ENCODE measurements at places on chromosomes 2 and 18. TPM values are rescaled to one million over a fixed set of nuclear protein-coding genes. Genes with fewer than 3 reads are reported as not detected.

DNA sequence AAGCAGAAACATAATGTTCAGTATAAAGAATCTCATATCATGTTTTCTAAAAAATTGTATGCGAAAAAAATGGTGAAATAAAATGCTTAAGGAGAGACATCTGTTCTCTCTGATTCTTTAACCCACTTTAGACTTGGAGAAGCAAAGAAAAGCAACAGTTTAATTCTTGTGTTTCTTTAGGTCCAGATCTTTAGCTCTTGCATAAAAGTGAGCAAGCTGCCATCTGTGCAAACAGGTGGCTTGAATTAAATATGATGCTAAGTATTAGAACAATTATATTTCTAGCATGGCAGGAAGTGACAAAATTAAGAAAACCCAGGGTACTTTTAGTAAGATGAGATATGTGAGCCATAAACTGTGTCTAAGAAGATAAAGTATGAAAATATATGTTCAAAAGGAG is 1038.3 kb downstream of the DPP10 start:
- no peak for DNase-seq

APCDD1 gene
- total RNA-seq = 0.29 TPM

DNA sequence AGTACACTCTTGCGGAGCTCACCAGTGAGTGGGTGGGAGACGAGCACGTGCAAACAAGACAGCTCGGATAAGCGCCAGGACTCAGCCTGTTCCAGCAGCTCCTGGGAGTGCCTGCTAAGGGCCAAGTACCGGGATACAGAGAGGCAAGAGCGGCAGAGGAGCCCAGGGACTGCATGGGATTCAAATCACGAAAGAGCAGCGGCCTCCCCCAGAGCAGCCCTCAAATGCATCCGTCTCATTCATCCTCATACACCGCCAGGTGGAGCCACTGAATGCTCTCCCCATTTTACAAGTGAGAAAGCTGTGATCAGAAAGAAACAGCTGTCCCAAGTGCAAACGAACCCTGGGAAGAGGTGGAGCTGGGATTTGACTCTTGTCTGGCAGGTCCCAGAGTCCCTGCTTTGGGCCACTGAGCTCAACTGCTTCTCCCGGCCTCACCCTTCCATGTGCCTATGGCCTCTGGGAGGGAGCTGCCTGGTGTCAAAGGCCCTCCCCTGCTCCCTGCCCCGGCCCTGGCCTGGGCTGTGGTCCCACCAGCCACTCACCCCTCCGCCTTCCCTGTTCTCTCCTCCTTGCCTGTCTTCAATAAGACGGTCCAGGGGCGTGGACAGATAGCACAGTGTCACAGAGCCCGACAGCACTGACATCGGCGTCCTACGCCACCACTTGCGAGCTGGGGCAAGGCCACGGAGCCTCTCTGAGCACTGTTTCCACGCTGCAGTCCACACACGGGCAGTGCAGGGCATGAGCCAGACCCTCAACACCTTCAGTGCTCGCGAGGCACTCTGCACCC is 72.8 kb upstream of the TAF1B start:
- DNase-seq = peak; percentile 26

- DNase-seq = peak; percentile 30
Measured at GRCh38 chr2:71347517-71347916, 15.9 kb downstream of the ZNF638 start.

- DNase-seq = no peak
Measured at GRCh38 chr2:238912916-238913875, 65.3 kb downstream of the TWIST2 start.

DNA sequence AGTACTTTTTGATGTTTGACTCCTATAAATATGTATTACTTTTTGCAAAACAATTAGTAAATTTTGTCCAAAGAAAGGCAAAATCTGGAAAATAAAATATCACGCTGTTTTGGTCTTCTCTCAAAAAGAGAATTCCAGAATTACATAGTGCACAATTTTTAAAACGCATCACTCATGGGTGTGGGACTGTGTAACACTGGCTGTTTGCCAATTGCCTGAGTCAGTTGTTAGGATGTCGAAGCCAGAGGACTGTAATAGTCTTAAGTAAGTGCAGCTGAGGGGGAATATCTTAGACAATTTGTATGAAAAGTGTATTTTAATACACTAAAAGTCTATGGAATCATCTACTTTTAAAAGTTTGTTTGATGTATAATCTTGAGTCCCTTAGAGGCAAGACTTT is 24.1 kb upstream of the EPHA4 start:
- DNase-seq = no peak

DNA sequence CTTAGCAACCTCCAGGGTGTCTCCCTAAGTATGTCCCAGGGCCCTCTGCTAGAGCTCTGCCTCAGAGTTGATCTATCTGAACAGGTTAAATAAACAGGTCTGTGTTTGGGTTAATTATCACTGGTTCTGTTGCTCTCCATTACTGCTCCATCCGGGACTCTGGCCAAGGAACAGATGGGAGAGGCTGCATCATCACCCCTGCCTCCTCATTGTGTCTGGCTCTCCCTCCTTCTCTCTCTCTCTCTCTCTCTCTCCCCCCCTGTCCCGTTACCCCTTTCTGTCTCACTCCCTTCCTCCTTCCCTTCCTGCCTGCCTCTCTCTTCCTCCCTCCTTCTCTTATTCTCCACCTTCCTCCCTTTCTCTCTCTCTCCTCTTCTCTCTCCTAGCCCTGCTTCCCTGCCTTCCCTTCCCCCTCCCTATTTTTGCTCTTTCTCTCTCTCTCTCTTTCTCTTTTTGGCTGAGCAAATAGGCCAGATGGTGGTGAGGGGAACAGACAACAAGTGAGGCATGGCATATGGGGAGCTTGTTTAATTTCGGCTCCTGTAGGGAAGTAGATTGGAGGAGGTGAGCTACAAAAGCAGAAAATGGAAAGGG is 62.1 kb downstream of the SETBP1 start:
- peak; percentile 55 for DNase-seq

DNA sequence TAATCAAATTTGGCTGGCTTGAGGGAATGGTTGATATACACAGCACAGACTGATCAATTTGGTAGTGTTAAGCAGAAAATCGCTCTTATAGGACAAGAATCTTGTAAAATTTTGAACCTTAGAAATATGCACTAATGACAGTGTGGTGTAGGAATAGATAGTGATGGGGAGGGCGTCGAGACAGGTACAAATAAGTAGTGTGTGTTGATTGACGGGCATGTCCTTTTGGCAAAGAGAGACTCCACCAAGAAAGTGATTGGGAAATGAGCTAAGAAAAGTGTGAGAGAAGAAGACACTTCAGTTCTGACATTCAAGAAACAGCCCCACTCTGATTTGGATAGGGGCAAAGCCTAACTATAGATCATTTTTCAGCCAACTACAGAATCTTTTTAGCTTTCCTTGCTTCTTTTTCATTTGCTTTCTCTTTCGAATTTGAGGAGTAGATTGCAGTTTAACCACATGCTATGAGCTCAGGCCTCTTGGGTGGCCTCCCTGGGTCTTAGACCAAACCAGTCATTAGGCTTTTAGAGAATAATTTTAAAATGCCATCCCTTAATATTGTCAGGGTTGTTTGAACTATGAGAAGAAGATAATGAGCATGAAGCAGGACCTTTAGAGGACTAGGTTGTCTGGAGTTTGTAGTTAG is 127.1 kb downstream of the CERS6 start:
- DNase-seq = no peak

DNA sequence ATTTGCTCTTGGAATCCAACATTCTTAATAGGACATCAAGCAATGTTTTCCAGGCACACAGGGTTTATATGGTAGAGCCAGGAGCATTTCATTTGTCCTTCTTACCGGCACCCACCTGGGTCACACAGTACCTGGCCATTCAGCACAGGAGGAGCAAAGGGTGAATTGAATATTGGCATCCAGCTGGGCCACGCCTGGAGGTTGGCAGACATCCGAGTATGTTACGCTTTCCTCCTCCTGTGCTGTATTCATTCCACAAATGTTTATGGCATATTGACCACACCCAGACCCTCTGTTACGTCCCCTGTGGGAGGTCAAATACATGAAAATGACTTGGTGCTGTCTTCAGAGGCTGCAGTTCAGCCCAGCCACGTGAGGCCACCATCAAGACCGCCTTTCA is 206.2 kb downstream of the RTP5 start:
- peak; percentile 31 for DNase-seq

DNA sequence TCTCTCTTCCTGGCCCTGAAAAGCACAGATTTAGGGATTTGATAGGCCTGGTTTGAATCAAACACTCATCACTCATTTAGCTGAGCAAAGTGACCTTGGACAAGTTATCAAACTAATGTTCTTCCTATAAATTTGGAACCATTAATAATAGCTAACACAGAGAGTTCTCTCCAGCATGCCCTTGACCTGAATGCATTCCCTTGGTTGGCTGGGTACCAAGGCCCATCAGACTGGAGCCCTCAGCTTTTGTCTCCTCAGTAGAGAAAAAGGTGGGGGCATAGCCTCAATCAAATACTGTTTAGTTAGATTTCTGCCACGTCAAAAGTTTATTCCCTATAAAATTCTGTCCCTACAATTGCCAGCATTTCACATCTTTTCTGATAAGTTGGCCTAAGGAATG is 13.8 kb upstream of the MRPL19 start:
- DNase-seq = no peak

DNA sequence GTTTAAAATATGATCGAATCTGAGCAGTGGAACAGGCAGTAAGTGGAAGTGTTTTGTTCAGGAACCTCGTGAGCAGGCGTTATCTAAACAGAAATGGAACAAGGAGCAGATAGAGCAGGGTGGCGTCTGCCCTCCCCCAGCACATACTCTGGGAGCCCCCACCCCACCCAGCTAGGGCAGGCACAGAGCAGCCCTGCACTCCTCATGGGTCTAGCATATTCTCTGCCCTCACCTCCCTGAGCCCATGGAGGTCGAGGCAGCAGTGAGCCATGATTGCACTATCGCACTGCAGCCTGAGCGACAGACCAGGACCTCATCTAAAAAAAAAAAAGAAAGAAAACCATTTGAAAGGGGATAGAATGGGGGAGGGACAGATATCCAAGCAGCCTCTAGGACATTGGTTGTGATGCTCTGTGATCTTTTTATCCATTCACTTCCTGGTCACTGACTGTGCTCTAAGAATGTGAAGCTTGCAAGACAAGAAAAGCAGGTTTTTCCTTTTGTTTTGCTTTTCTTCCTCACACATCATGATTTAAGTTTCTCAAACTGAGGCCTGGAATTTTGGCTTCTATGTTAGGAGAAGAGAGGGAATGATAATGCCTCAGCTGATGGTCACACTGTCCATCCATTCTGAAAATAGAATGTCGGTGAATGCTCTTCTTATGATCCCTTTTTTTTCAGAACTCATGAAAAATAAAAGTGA is 3.1 kb downstream of the MLPH start:
- DNase-seq = peak; percentile 29

GRCh38 chr18:55139836-55140235 is 180.6 kb upstream of the CCDC68 start:
- no peak for DNase-seq

GRCh38 chr2:40260437-40260836 is 191.5 kb downstream of the SLC8A1 start:
- DNase-seq = no peak

DNA sequence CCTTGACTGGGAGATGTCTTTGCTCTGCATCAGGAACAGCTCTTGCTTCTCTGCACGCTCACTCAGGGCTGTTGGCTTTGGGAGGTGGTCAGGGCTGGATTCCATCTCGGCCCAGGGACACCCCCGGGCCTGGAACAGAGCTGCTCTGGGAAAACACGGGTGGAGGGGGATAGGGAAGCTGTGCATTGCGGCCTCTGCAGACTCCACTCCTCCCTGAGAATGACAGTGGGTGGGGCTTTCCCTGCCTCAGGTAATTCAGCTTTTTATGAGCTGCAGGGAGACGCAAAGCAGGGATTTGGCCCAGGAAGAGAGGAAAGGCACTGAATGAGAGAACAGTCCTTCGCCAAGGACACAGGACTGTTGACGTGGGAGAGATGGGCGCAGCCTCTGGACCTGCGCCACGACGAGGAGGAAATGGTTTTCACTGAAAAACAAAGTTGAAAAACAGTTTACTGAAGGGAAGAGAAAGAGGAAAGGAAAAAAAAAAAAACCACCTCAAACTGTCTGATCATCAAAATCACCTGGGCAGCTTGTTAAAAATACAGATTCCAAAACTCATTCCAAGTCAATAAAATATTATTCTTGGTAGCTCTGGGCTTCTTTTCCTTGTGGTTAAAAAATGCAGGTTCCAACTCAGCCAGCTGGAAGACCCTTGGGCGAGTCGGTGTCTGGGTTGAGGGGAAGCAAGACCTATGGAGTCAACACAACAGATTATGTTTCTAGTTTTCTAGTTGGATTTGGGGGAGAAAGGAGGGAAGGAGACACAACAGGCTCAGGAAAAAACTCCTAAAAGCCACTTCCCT is 194.0 kb downstream of the ZFP36L2 start:
- DNase-seq = no peak

GCG gene
- not detected for total RNA-seq

CCDC74B gene
- total RNA-seq = 19.9 TPM

- peak; percentile 17 for DNase-seq
Measured at GRCh38 chr18:67805261-67805660, 288.7 kb upstream of the DSEL start.

RGPD4 gene
- not detected for total RNA-seq

DNA sequence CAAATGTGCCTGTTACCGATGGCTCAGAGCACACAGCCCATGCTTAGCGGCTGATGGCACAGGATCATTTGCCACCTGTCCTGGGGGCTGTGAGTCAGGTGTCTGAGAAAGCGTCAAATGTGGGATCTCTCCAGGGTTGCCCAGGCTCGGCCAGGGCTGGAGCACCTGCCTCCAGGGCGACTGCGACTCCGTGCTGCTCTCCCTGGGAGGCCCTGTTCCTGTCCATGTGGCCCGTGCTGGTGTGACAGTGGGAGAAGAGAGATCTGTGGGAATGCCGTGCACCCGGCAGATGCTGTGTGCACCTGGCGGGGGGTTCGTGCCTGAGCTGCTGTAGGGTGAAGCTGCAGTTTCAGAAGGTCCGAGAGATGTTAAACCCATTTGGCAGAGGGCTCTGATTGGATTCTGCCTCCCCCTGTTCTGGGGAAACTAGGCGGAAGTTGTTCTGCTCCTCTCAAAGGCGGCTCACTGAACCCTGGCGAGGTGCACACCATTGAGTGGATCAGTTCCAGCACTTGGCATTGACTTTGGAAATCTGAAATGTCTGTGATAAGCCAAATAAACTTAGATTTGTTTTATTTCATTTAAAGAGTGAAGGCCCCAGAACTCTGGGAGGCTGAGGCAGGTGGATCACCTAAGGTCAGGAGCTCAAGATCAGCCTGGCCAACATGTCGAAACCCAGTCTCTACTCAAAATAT is 34.7 kb upstream of the TPO start:
- DNase-seq = no peak

CPS1 gene
- 0.95 TPM for total RNA-seq

- DNase-seq = no peak
Measured at GRCh38 chr2:169363560-169364150, 1.3 kb upstream of the LRP2 start.

PSMA8 gene
- total RNA-seq = not detected

GRCh38 chr18:58721566-58722239 is 50.4 kb downstream of the MALT1 start:
- DNase-seq = no peak

DNA sequence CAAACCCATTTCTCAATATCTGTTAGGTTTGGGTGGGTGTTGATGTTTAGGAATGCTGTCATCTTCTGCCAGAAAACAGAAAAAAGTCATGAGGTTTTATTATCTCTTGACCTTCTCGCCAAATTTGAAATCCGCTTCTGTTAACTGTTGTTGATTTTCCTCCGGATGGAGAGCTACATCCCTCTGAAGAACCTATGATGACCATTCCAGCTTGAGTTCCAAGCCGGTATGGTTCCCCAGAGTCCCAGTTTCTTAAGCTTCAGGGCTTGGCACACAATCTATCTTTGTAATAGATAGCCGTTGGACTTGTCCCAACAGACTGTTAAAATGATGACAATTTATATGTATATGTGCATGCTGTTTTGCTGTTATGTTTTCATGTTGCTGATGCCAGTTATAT is 1201.0 kb downstream of the LRP1B start:
- no peak for DNase-seq

RAB6C gene
- total RNA-seq = not detected

GRCh38 chr2:38535404-38535743 is 67.4 kb downstream of the HNRNPLL start:
- no peak for DNase-seq

Data from Caki2 (cell line).